GM04503 (cell line): ENCODE measurements at places on chromosomes 4 and X.

DNA sequence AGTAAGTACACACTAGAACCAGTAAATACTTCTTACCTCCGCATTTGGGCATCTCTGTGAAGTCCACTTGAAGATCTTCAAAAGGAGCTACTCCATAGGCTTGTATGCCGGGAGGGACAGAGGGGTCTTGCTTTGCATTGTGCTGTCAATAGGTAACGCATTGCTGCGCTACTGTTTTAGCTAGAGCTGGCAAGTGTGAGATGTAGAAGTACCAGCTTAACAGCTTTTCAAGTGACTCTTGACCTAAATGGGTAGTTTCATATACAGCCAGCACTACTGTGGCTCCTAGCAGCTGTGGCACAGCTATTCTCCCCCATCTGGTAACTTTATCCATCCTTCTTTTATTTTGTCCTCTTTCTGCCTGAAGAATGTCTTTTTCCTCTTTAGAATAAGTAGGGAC lies 205.3 kb upstream of the KLF8 start:
- no peak for DNase-seq

DNA sequence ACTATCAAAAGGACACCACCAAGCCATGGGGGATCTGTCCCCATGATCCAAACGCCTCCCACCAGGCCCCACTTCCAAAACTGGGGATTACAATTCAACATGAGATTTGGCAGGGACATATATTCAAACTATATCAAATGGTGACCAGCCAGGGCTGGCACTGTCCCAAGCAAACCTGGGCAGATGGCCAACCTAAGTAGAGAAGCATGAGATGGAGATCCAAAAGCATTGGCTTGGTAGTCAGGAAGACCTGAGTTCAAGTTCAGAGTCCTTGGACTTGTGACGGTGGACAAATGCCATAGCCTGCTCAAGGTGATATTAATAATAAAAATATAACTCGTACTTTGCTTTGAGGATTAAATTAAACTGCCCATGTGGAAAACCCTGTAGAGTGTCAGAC lies 79.2 kb upstream of the HS3ST1 start:
- DNase-seq: no peak

DNA sequence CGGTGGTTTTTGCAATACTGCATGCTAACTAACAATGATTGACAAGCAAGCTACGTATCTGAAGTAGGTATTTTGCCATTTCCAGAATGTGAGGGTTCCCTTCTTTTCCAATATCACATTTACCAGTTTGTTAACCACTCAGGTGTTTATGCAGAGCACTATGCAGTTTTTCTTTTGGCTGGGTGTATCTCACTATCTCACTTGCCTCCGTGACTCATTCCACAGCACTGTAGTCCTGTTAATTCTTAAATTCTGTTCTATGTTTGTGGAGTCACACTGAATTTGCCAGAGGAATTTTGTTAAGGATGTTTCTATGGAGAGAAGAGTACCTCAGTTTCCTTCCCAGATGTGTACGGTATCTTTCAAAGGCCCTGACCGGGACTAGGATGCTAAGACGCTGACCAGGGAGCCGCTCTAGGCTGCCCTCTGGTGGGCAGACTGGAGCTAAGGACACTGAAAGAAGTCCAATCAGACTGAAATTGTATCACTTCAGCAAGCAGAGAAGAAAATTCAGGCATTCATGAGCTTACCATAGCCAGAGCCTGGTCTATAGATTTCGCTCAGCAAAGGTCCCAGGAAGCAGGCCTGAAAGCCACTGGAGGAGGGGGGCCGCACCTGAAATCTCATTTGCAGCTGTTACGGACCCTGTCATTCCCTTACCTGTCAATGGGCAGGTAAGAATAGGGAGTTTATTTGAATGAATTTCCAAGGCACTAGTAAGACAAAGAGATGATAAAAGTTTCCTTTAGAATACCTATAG lies 388.4 kb upstream of the SPOCK3 start:
- no peak for DNase-seq

DNA sequence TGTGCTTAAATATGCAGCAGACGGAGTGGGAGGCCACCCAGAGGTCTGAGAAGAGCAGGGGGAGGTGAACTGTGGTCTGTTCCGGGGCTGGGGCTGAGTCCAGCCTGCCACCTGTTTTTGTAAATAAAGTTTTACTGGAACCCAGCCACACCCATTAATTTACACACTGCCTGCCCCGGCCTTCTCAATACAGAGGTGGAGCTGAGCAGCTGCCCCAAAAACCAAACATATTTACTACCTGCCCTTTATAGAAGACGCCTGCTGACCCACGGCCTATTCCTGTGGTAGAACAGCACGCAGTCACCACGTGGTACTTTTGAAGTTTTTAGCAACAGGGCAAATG lies 45.9 kb downstream of the FGFRL1 start:
- DNase-seq: no peak

DNA sequence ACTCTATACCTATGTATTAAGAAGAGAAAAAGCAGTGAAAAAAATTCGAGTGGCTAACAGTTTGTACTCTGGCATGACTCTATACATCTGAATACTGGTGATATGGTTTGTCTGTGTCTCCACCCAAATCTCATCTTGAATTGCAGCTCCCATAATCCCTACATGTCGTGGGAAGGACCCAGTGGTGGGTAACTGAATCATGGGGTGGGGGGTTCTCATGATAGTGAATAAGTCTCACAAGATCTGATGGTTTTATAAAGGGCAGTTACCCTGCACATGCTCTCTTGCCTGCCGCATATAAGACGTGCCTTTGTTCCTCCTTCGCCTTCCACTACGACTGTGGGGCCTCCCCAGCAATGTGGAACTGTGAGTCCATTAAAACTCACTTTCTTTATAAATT lies 70.4 kb downstream of the LRBA start:
- DNase-seq: no peak

DNA sequence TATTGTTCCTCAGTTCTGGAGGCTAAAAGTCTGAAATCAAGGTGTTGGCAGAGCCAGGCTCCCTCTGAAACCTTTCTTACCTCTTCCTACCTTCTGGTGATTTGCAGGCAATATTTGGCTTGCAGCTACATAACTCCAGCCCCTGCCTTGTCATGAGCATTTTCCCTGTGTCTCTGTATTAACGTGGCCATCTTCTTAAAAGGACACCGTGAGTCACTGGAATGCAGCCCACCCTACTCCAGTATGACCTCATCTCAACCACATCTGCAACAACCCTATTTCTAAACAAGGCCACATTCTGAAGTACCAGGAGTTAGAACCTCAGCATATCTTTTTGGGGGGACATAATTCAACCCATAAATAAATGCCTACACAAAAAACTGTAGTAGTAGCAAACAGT lies 40.7 kb downstream of the FANCB start:
- DNase-seq: no peak

GRCh38 chrX:135213200-135213844 lies 38.5 kb upstream of the ETDA start:
- DNase-seq: no peak

DNA sequence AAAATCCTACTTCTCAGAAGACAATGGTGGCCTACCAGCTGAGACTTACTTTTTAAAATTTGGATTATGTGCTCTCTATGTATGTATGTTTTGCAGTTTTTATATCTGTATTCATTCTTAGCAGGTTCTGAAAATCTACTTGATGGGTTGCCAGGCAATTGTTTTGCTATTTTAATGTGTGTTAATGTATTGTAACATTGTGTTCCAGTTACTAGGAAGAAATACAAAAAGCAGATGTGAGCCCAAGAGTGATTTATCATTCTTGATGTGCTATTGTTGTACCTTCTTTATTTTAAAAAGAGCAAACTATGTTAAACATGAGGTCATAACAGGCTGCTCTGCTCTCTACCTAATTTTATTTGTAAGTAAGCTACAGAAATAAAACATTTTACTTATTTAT lies 81.9 kb downstream of the REPS2 start:
- no peak for DNase-seq

GRCh38 chr4:89868276-89868675 lies 26.4 kb upstream of the MMRN1 start:
- DNase-seq: no peak

GRCh38 chr4:81621490-81621889 lies 149.8 kb upstream of the RASGEF1B start:
- no peak for DNase-seq

DNA sequence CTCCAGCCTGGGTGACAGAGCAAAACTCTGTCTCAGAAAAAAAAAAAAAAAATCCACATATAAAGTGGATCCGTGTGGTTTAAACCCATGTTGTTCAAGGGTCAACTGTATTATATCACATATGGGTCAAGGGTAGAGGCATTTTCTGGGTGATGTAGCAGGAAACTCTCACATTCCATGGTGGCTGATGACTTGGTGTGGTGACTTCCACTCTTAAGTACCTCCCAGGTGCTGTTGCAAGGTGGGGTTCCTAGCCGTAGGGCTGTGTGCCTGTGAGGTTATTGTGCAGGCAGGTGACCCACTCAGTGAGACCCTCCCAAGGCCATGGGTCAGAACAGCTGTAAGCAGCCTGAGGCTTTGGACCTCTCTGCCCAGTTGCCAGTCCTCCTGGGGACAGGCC lies 17.0 kb downstream of the ELF4 start:
- no peak for DNase-seq
